CD4-positive, alpha-beta T cell (primary cell): ENCODE measurements at places on chromosomes 1 and 21.

GRCh38 chr21:37620401-37620800, 253.8 kb downstream of the DYRK1A start:
- H3K27me3 ChIP-seq = no peaks in the 10 kb centered on the region
- H3K4me3 ChIP-seq = no peak overlapping the region
- H3K36me3 ChIP-seq = no peaks in the 10 kb centered on the region
- H3K4me1 ChIP-seq = no peaks in the 10 kb centered on the region

- H3K4me3 ChIP-seq = peak within 1 kb of the TSS; percentile 62
Measured at GRCh38 chr1:20485527-20486456, at the start of gene CAMK2N1. CAMK2N1 (minus strand) TSS chr1:20486210; CDS start chr1:20485379, 831 bp downstream.

GRCh38 chr1:198054510-198054909, 102.3 kb upstream of the NEK7 start:
- DNase-seq = no peak
- no peak overlapping the region for H3K4me3 ChIP-seq
- H3K27ac ChIP-seq = no peak overlapping the region
- peaks cover 6% of the 10 kb centered on the region for H3K4me1 ChIP-seq

DNA sequence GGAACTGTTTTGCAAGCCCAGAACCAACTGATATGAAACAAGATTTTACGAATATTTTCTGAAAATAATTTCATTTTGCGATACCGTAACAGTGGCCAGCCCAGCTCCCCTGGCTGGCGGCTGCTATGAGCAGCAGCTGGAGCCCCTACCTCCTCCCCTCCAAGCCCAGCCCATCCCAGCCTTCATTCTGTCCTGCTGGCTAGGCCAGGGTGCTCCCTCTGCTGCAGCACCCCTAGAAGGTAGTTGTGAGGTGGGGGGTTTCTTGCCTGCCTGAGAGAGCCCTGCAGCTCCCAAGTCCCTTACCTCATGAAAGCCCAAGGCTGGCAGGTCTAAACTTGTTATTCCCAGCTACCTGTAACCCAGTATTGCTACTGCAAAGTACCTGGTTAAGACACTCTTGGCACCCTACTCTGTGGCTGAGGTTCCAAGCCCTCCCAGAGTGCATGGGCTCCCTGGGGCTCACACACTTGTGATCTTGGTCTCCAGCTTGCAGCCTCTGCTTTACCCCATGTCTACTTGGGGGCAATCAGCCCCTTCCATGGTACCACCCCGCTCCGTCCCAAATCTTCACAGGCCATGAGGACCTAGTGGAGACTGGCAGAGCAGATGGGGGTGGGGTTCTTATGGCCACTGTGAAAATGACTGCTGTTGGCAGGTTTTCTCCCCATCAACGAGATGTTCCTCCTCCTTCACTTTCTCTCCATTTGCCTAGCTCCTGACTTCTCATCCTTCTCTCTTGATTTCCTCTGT, 239.8 kb downstream of the TRABD2B start:
- no peak overlapping the region for H3K4me3 ChIP-seq
- DNase-seq = no peak
- no peaks in the 10 kb centered on the region for H3K27me3 ChIP-seq
- no peaks in the 10 kb centered on the region for H3K36me3 ChIP-seq

GRCh38 chr21:38819719-38820159, 14.0 kb downstream of the ETS2 start:
- peaks cover 88% of the 10 kb centered on the region for H3K36me3 ChIP-seq

DNA sequence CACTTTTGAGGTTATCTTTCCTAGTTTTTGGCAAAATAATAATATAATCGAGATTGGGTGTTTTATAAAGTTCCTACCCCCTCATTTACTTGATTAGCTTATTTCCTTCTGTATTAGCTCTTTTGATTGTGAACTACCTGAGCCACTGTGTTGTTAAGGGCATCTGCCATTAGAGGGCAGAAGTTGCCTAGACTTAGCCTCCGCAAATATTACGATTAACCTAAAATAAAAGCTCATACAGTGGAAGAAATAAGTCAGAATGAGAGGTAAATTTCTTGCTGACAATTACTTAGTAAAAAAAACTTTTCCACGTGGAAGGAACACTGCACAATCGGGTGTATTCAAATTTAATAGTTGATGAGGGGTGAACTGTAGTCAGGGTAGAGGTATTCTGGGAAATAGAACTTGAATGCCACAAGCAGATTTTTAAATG, 2.3 kb downstream of the H3-3A start:
- no peaks in the 10 kb centered on the region for H3K27me3 ChIP-seq
- peak overlapping the region; percentile 90 for H3K4me3 ChIP-seq

- no peak for DNase-seq
- H3K36me3 ChIP-seq = no peaks in the 10 kb centered on the region
- no peak overlapping the region for H3K27ac ChIP-seq
- H3K4me1 ChIP-seq = no peaks in the 10 kb centered on the region
Measured at GRCh38 chr21:27954543-27955165, 987.8 kb upstream of the ADAMTS5 start.

- no peaks in the 10 kb centered on the region for H3K27me3 ChIP-seq
- H3K27ac ChIP-seq = no peak overlapping the region
- DNase-seq = no peak
- H3K4me1 ChIP-seq = no peaks in the 10 kb centered on the region
- H3K4me3 ChIP-seq = no peak overlapping the region
Measured at GRCh38 chr1:118364882-118365281, 179.9 kb upstream of the SPAG17 start.

GRCh38 chr1:32695098-32695904, 7.3 kb downstream of the SYNC start:
- no peak overlapping the region for H3K4me3 ChIP-seq
- peaks cover 7% of the 10 kb centered on the region for H3K4me1 ChIP-seq
- DNase-seq = no peak
- no peaks in the 10 kb centered on the region for H3K36me3 ChIP-seq

DNA sequence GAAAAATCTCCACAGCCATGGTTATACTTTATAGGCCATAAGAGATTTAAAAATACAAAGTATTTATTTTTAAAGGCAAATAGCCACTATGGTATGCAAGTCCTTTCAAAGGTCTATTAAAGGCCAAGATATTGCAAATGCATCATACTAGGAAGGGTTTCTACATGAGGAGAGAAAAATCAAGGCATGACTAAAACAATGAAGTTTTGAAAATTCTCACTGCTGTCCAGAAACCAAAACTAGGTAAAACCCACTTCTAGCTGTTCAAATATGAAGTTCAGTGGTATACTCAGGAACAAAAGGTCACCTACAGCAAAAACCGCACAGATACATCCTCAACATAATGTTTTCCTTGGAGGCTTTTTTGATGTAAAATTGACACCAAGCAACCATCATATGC, 75.0 kb downstream of the EPS15 start:
- peaks cover 49% of the 10 kb centered on the region for H3K36me3 ChIP-seq
- no peaks in the 10 kb centered on the region for H3K4me1 ChIP-seq
- no peak for DNase-seq
- H3K27me3 ChIP-seq = no peaks in the 10 kb centered on the region

GRCh38 chr1:119743776-119744597, 24.7 kb downstream of the HMGCS2 start:
- peaks cover 6% of the 10 kb centered on the region for H3K4me1 ChIP-seq
- no peaks in the 10 kb centered on the region for H3K36me3 ChIP-seq
- peak; percentile 13 for DNase-seq
- H3K27ac ChIP-seq = no peak overlapping the region
- H3K4me3 ChIP-seq = no peak overlapping the region

GRCh38 chr1:206581571-206581981, 30.7 kb downstream of the EIF2D start:
- peaks cover 92% of the 10 kb centered on the region for H3K4me1 ChIP-seq
- H3K36me3 ChIP-seq = peaks cover 73% of the 10 kb centered on the region
- no peaks in the 10 kb centered on the region for H3K27me3 ChIP-seq
- H3K27ac ChIP-seq = peak overlapping the region; percentile 93

- no peak overlapping the region for H3K27ac ChIP-seq
- DNase-seq = no peak
- H3K36me3 ChIP-seq = no peaks in the 10 kb centered on the region
- H3K4me3 ChIP-seq = no peak overlapping the region
- H3K27me3 ChIP-seq = peaks cover 26% of the 10 kb centered on the region
Measured at GRCh38 chr1:115337276-115337632, 795 bp downstream of the NGF start.

- DNase-seq = no peak
- H3K4me3 ChIP-seq = no peak overlapping the region
- no peaks in the 10 kb centered on the region for H3K27me3 ChIP-seq
- H3K4me1 ChIP-seq = no peaks in the 10 kb centered on the region
Measured at GRCh38 chr21:27567381-27567780, 600.5 kb upstream of the ADAMTS5 start.

DNA sequence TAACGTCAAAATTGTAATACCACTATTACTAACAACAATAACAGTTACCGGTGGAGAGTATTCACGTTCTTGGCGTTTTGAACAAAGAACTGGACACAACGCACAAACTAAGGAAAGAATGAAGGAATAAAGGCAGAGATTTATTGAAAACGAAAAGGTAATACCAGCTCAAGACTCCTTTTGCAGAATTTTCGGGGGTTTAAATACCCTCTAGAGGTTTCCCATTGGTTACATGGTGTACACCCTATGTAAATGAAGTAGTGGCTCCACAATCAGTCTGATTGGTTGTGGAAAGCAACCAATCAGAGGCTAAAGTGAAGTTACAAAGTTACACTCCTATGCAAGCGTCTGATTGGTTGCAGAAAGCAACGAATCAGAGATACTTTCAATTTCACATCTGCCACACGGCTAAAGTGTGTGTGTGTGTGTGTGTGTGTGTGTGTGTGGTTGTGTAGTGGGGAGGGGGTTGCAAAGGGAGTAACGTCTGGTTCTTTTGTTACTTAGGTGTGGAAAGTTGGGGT, 1.1 kb upstream of the GTF2B start:
- peaks cover 18% of the 10 kb centered on the region for H3K4me1 ChIP-seq
- H3K4me3 ChIP-seq = peak overlapping the region; percentile 86
- H3K36me3 ChIP-seq = peaks cover 6% of the 10 kb centered on the region
- DNase-seq = no peak

- H3K27me3 ChIP-seq = no peaks in the 10 kb centered on the region
- H3K4me3 ChIP-seq = peak overlapping the region; percentile 49
- H3K36me3 ChIP-seq = no peaks in the 10 kb centered on the region
- DNase-seq = no peak
Measured at GRCh38 chr1:18927082-18927653, 24.8 kb upstream of the ALDH4A1 start.

- H3K4me1 ChIP-seq = peaks cover 7% of the 10 kb centered on the region
- no peak overlapping the region for H3K4me3 ChIP-seq
- H3K27me3 ChIP-seq = no peaks in the 10 kb centered on the region
Measured at GRCh38 chr1:39098546-39099250, 72.5 kb downstream of the NDUFS5 start.

DNA sequence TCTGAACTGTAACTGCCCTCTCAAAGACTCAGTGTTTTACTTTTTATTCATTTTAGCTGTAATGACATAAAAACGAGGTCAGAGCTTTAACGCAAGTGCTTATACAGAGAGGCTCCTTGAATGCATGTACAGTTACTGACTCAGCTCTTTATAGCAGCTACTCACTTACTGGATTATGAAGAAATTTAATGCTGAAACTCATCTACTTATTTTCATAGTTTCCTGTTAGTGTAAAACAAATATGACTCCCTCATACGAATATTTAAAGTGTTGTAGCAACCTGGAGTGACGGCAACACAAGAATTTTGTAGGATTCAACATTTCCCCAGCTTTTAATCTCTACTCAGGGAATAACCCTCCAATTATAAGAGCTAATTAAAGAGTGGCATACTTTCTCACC, 32.7 kb downstream of the ADSS2 start:
- peaks cover 96% of the 10 kb centered on the region for H3K36me3 ChIP-seq
- H3K4me1 ChIP-seq = no peaks in the 10 kb centered on the region

DNA sequence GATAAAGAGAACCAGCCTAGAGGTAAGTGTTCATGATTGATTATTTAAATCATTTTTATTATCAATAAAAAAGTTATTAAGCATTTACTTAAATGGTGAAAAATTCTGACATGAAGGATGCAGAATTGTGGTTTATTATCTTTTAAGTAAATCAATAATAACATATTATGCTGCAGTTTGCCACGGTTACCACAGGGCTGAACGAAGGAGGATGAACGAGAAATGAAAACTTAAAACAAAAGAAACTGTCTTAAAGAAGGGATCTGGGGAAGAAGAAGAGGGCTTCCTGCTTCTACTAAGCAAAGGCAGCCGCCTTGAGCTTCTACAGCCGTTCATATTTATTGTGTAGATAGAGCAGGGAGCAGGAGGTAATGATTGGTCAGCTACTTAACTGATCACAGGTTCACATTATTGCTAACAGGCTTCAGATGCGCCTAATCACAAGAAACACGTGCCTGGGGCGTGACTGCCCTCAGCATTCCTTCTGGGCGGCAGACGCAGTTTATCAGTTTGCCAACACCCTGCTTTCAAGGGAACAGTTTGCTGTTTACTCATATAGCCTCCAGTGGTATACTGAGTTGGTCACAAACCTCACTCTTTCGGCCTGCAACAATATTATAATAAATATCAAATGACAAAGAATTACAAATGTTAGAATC, 5.8 kb upstream of the FNBP1L start:
- no peaks in the 10 kb centered on the region for H3K27me3 ChIP-seq
- no peak for DNase-seq
- peaks cover 2% of the 10 kb centered on the region for H3K4me1 ChIP-seq
- H3K4me3 ChIP-seq = no peak overlapping the region
- H3K27ac ChIP-seq = no peak overlapping the region

GRCh38 chr1:116806671-116807070, 52.4 kb downstream of the CD2 start:
- H3K4me1 ChIP-seq = peaks cover 75% of the 10 kb centered on the region
- peak; percentile 45 for DNase-seq
- no peaks in the 10 kb centered on the region for H3K27me3 ChIP-seq
- peak overlapping the region; percentile 11 for H3K27ac ChIP-seq
- H3K36me3 ChIP-seq = no peaks in the 10 kb centered on the region
- H3K4me3 ChIP-seq = peak overlapping the region; percentile 9

- H3K27ac ChIP-seq = no peak overlapping the region
- H3K4me3 ChIP-seq = no peak overlapping the region
- DNase-seq = no peak
- no peaks in the 10 kb centered on the region for H3K4me1 ChIP-seq
- no peaks in the 10 kb centered on the region for H3K36me3 ChIP-seq
Measured at GRCh38 chr1:33617451-33617850, 145.0 kb downstream of the ZSCAN20 start.

GRCh38 chr1:63878932-63879331, 105.1 kb downstream of the ROR1 start:
- H3K36me3 ChIP-seq = no peaks in the 10 kb centered on the region
- H3K4me3 ChIP-seq = no peak overlapping the region
- no peak for DNase-seq
- H3K27ac ChIP-seq = no peak overlapping the region
- H3K4me1 ChIP-seq = no peaks in the 10 kb centered on the region

DNA sequence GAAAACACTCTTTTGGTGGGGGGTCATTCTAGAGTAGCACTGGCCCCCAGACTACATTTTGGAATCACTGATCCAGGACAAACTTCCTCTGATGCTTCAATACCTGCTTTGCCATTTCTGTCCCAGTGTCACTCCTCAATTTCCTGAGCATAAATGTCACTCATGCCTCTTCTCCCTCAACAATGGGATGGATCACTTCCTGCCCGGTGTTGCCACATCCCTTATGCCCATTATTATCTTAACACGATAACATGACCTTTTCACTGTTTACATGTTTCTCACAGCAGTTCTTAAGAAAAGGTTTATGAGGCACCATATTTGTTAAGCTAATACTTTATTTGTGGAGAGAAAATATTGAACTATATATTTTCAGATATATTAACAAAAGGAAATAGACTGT, 3.9 kb upstream of the ITLN1 start:
- no peak for DNase-seq
- H3K4me1 ChIP-seq = peaks cover 9% of the 10 kb centered on the region
- no peak overlapping the region for H3K27ac ChIP-seq
- H3K36me3 ChIP-seq = no peaks in the 10 kb centered on the region
- H3K4me3 ChIP-seq = no peak overlapping the region
